Mammary epithelial cell (primary cell): ENCODE measurements at places on chromosomes 11 and 22.
A peak's percentile ranks its signal among the peaks of the same experiment; 100 is the strongest.

- DNase-seq, result peak; percentile 39
Measured at GRCh38 chr11:132402071-132402684, 1031.8 kb downstream of the NTM start.

- no peak for DNase-seq
Measured at GRCh38 chr11:396948-397548, 3.0 kb downstream of the PKP3 start.

GRCh38 chr11:132972565-132972964, 559.7 kb downstream of the OPCML start:
- no peak for DNase-seq

- DNase-seq, result peak; percentile 74
Measured at GRCh38 chr11:69101115-69101791, 52.5 kb downstream of the TPCN2 start.

GRCh38 chr11:2540992-2541680, 96.3 kb downstream of the KCNQ1 start:
- no peak for DNase-seq

GRCh38 chr11:79762279-79762921, 321.6 kb upstream of the TENM4 start:
- no peak for DNase-seq

DNA sequence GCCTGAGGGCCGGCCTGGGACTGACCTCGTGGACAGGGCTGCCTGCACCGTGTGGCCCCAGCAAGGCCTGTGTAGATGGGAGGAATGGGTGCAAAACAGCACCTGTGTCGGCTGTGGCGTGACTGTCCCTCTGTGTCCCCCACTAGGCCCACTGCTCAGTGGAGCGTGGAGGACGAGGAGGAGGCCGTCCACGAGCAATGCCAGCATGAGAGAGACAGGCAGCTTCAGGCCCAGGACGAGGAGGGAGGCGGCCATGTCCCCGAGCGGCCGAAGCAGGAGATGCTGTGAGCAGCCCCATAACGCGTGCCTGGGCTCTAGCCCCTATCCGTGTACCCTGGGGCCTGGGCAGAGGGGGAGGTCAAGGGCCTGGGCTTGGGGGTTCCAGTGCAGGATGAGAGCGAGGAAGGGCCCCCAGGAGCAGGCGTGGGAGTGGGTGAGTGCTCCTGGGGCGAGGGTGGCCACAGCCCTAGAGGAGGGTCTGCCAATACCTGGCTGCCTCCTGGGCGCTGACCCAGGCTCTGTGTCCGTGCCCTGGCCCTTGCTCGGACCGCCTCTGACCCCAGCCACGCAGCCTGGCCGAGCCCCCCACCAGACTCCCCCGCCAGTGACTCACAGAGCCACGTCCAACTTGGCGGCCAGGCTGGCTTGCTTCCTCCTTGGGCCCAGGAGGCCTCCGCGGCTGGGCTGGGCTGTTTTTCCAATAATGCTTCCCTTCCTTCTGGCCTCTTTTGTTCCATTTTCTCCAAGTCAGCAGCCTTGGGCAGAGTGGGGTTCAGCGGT, 11.6 kb downstream of the PRR33 start:
- no peak for DNase-seq

DNA sequence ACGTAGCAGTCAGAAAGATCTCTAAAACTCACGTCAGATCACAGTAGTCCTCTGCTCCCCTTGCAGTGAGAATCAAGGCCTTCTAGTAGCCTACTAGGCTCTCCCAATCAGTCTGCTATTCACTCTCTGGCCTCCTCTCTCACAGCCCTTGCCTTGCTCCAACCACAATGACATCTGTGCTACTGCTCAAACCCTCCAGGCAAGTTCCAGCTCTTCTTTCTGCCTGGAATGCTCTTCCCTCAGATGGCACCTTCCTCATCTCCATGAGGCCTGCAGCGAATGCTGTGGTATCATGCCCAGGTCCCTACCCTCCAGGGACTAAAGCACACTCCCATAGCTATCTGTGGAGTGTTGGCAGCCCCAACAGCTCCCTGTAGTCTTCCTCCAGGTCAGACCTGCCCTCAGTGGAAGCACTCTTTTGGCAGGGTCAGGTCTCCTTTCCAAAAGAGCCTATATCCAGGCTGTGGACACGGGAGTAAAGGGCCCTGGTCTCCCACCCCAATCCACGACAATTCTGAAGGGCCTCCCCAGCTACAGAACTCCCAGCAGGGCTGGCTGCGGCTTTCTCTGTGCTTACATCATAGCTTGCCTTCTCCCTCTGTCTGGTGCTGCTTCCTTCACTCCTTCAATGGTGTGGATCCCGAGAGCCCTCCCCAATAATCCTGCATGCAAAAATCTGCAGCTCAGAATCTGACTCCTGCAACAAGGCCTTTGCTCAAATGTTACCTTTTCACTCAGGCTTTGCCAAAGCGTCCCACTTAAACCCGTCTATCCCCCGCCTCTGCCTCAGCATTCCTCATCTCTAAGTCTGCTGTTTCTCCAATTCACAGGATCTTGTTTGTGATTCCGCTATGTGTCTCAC, 8.9 kb downstream of the HIRA start:
- DNase-seq, result peak; percentile 6

- no peak for DNase-seq
Measured at GRCh38 chr11:1162491-1163311, 4.9 kb downstream of the MUC5AC start.

DNA sequence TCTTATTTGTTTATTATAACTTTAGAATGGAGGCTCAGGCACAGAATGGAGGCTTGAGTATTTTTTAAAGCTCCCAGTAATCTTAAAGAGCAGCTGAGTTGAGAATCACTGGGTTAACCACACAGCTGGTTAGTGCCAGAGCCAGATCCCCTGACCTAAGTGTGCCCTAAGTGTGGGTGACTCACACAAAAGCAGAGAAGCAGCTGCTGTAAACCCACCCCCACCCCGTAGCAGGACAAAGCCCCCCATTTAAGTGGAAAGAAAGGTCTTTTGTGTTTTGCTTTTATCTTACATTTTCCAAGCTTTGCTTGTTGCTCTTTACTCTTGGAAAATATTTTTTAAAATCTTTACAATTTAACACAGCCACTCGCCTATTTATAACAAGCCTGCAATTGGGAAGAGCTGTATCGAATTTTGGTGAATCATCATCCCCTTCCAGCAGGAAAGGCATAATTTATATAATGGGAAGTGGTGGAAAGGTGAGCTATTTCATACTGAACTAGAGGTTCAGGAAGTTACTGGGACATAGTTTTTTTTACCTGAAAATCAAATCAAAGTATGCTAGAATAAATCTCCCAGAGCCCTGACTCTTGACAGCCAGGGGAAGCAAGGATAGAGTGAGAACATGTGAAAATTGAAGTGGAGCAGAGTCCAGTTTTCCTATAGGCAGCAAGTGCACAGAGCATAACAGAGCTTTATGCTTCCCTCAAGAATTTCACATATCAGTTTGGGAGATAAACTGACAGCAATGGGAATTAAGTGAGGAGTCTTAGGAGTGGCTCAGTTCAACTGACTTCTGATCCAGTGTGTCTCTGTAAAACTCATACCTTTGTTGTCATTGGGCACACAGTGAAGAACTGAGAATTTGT, 405.7 kb downstream of the AASDHPPT start:
- peak; percentile 66 for DNase-seq

DNA sequence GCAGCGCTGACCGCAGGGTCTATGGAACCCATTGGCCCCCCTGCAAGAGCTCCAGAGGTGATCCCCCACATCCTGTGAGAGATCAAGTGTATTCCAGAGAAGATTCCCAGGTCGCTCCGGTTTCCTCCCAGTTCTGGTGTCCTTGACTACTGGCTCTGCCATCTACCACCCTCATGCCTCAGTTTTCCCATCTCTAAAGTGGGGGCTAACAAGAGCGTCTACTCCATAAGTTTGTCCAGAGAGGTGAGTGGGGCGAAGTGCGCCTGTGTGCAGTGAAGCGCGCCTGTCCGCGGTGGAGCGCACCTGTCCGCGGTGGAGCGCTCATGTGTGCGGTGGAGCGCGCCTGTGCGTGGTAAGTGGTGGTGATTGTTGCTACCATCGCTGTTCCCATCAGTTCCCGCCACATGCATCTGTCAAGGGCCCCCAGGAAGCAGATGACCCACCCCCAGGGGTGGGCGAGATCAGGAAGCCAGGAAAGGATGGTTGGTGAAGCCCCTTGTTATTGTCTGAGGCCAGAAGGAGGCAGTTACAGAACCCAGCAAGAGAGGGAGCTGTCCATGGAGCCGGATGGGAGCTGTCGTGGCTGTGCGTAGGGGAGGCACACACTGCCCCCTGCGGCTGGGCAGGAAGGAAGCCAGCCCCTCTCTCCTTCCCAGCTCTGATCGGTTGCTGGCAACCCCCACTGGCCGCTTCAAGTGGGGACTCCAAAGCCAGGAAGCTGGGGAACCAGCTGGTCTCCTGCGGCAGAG, 73.2 kb upstream of the FGF3 start:
- no peak for DNase-seq

DNA sequence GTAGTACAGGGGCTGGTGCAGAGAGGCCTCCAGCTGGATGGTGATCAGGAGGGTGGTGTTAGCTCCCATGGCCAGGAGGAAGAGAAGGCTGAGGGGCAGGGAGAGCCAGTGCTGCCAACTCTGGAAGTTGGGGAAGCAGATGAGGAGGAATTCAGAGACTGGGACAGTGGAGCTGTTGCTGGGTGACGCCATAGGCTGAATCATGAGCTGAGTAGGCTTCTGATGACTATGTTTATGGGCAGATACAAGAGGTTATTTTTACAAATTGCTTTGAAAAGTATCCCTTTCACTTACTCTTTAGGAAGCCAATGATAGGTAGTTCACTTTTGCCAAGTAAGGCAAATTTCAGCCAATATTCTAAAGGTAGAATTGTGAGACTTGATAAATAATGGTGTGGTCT, 3.1 kb downstream of the OR56A1 start:
- DNase-seq, result no peak

DNA sequence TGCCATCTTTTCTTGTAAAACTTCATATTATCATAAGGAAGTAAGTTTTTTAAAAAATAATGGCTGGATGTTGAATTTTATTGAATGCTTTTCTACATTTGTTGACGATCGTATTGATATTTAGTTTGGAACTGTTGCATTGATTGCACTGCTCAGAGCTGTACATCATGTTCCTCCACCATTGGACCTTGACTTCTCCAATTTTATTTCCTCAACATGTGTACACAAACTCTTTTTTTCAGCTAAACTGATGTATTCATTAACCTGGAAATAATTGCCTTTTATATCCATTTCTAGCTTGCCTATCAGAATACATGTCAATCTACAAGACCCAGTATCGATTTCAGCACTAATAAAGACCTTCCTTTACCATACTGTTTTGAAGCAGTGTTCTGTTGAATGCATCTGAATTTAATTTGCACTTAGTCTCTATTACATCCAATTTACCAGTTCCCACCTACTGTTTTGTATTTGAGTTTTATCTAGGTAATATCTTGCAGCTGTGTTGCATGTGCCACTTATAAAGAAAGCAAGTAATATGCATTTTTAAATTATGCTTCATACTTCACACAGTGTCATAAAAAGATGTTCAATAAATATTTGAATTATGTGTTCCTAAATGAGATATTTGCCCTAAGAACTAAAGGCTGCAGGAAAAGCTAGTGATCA, 5.5 kb downstream of the CEP57 start:
- no peak for DNase-seq

DNA sequence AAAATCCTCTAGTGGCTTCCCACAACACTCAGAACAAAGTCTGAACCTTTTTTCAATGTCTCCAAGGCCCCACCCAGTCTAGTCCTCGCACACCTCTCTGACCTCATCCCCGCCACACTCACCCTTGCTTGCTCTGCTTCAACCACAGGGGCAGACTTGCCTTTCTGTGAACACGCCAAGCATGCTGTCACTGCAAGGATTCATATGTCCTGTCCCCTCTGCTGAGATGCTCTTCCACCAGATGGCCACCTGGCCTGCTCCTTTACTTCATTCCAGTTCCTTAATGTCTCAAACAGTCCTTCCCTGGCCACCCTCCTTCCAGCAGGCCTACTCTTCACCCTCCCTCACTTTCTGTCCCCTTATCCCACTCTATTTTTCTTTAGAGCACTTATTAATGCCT, 60.6 kb upstream of the ARHGAP20 start:
- no peak for DNase-seq

DNA sequence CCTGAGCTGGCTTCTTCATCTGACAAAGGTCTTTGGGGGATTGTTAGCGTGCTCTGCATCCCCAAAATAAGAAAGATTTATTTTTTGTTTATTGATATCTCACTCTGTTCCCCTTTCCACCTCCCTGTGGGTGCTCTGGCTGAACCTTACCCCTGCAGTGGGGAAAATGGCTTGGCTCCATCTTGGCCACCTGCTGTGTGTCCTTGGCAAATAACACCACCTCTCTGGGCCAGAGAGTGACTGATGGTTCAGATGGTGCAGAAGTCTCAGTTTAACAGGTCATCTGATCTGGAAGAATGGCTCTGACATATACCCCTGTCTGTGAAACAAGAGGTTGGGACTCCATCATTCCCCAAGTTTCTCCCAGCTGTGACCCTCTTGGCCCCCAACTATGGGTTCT, 157.6 kb downstream of the MYO18B start:
- no peak for DNase-seq

DNA sequence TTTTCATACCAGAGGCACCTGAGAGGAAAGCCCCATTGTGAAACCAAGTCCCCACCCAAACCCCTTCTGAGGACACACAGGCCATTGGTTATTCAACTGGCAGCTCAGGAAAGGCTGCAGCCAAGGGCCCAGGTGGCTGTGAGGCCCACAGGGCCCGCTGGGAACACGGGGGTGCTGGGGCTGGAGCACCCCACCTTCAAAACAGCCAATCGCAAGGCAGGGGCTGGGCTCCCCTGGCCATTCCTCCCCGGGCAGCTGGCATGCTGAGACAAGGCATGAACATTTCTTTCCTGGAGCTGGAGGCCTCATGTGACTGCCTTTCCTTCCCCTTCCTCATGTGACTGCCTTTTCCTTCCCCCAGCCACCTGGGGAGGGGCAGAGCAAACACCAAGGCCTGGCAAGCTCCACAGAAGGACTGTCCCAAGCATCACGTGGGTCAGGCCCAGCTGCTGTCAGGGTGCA, 76.9 kb downstream of the PIWIL3 start:
- DNase-seq, result no peak

- DNase-seq, result no peak
Measured at GRCh38 chr11:114259124-114259526, 37.1 kb upstream of the NNMT start.

GRCh38 chr22:37310815-37311595, 28.7 kb downstream of the CYTH4 start:
- no peak for DNase-seq

DNA sequence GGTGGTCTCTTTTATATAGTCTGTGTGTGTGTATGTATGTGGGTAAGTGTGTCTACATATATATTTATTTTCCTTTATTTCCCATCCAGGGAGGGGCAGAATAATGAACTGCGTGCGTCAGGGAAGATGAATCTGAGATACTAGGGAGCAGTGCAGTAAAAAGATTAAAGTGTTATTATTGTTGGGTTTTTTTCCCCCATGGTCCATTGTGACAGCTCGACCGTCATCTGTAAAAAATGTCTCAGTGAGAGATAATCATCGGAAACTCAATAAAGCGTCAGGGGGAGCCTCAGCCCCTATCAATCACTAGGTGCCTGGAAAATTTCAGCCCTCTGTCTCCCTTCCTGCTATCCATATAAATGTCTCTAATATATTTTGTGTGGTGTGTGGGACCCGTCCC, 64.6 kb downstream of the CLPB start:
- DNase-seq, result no peak
